GM19239 (cell line): ENCODE measurements at places on chromosomes 6 and 20.

- peak; percentile 5 for DNase-seq
Measured at GRCh38 chr6:32700391-32701040, 34.1 kb upstream of the HLA-DQB1 start.

DNA sequence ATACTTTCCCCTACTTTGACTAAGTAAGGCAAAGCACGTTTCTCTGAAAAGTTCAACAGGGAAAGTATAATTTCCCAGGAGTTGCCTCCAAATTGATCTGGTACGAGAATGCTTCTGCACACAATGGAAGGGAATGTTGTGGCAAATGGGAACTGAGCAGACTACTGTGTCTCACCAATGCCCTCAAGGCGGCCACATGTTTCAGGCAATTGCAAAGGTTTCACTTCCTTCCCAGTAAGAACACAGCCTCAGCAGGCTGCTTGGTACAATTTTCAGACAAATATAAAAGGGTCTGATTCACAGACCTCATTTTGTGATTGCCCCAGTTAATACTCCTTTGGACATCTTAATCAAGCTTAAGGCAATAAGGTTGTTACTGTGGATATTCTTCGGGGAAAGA, 71.2 kb downstream of the KIAA0319 start:
- peak; percentile 19 for DNase-seq

- peak; percentile 40 for DNase-seq
Measured at GRCh38 chr6:16206595-16207037, 31.8 kb upstream of the GMPR start.

- DNase-seq: no peak
Measured at GRCh38 chr6:42522942-42523814, 40.7 kb upstream of the UBR2 start.

GRCh38 chr6:136225496-136225895, 24.6 kb downstream of the MTFR2 start:
- no peak for DNase-seq

DNA sequence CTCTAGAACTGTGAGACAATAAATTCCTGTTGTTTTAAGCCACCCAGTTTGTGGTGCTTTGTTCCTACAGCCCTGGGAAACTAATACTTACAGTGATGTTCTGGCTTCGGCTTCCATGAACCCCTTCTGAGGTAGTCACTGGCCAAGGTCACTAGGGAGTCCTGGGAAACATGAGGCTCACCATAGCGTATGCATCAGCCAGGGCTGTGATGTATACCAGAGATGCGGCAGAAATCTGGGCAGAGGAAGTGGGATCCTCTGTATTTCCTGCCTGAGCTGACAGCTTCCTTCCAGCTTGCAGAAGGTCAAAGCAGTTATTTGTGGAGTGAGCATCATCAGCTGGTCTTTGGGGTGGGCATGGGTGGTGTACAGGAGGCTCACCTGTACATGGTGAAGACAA, 27.9 kb downstream of the KAT14 start:
- DNase-seq: no peak

DNA sequence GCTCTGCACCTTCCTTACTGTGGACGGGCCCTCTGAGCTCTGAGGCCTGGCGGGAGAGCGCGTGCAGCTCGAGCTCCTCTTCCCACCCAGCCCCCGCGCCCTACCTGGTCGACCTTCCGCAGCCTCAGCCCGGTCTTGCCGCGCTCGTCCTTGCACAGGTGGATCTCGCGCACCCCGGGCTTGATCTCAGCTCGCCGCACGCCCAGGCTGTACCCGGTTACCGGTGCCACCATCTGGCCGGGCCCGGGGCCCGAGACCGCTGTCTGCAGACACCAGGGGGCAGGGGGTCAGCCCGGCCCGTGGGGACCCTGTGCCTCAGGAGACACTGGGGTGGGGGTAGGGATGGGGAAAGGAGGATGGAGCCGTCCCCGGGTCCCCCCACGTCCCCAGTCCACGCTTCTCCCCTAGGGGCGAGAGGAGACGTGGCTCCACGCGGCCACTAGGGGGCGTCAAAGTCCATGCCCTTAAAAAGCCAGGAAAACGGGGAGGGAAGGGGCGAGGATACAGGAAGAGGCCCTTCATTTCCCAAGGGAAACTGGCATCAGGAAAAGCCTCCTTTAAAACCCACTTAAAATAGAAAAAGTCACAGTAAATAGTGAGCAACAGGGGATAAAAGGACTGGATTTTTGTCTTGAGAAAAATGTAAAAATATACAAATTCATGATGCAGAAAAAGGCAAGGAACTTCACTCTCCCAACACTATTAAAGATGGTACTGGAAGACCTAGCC, 15.5 kb downstream of the SDCBP2 start:
- DNase-seq: peak; percentile 67

GRCh38 chr6:86205980-86206379, 563.3 kb upstream of the SYNCRIP start:
- DNase-seq: no peak

- DNase-seq: no peak
Measured at GRCh38 chr20:10565922-10566897, 107.6 kb downstream of the JAG1 start.

DNA sequence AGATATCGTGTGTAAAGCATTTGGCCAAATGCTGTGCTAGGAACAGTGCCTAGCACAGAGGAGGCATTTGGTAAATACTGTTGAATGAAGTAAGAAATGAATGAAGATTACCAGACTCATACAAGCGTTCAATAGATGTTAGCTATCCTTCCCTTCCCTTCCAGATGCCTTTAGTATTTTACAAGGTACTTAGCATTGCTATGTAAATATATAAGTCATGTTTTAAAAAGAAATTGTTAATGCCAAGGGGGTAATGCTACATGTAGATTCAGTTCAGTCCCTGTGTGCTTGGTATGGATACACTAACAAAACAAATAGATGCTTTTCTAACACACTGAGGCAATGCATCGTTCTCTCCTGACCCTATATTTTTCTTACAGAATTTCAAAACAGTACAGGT, 407.2 kb downstream of the ADGRB3 start:
- DNase-seq: no peak

DNA sequence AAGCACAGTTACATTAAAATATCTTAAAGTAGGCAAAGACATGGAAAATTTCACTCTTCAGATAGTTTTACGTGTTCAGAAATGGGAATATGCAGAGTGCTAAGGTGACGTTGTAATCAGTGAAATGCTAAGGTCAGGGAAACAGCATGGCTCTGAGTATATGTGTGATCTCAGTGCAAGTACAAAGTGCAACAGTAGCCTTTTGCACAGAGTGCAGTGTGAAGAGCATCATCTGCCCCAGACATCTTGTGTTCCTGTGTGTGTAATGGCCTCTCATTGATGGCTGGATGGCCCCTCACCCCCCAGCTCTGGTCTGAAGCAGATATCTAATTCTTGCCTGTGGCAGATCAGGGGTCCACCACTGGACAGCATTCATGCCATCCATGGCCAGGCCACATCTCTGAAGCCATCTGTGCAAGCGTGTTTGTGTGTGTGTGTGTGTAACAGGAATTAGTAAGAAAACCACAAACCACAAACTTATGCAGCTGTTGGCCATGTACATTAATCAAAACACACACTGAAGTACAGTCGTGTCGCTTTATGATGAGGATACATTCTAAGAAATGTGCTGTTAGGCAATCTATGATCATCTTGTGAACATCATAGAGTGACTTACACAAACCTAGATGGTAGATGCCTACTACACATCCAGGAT, 165.1 kb downstream of the RALGAPA2 start:
- DNase-seq: no peak

GRCh38 chr6:105317607-105318533, 85.0 kb downstream of the PREP start:
- DNase-seq: no peak

- DNase-seq: no peak
Measured at GRCh38 chr20:44730441-44730840, 15.2 kb upstream of the KCNK15 start.

DNA sequence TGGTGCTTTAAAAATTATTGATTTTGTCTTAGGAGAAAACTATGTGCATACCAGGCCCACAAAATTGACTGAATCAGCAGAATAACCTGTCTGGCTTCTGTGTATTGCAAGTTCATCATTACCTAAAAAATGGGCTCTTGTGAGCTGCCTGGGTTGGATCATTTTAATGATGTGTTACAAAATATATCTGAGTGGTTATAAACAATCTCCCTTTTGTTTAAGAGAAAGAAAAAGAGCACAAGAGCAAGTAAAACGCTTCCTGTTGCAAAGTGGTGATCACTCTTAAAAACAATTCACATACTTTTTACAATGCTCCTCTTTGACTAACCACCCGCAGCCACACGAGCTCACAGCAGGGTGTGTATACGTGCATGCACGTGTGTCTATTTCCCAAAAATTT, 335.1 kb downstream of the HDGFL1 start:
- no peak for DNase-seq

DNA sequence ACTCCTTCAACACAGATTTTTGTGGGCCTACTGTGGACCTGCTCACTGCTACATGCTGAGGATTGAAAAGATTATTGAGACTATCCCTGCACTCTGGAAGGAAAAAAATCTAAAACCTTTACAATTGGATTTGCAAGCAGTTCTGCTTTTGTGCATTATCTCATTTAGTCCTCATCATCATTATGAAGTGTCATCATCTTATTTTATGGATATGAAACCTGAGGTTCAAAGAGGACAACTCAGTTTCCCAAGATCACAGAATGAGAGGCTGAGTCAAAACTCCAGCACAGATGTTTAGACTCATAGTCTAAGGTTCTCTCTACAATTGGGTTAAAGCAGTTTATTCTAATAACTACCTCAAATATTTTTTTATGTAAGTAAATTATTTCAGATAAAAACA, 160.2 kb upstream of the MARCKS start:
- DNase-seq: no peak

DNA sequence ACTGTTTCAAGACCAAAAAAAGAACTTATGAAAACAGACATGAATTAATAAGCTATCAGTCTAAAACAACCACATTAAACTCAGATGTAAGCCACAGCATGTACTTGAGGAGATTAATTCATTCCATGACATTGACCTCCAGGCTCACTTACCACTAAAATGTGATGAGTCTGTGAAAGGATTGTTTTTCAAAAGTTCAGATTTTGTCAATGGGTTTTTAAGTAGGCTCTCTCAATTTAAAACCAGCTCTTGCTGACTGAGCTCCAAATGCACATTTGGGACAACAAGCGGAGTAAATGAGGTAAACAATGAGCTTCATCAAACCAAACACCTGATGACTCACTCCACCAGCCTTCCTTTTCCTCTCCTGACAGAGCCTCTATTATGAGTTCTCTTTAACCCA, 197.0 kb downstream of the SIM1 start:
- no peak for DNase-seq

DNA sequence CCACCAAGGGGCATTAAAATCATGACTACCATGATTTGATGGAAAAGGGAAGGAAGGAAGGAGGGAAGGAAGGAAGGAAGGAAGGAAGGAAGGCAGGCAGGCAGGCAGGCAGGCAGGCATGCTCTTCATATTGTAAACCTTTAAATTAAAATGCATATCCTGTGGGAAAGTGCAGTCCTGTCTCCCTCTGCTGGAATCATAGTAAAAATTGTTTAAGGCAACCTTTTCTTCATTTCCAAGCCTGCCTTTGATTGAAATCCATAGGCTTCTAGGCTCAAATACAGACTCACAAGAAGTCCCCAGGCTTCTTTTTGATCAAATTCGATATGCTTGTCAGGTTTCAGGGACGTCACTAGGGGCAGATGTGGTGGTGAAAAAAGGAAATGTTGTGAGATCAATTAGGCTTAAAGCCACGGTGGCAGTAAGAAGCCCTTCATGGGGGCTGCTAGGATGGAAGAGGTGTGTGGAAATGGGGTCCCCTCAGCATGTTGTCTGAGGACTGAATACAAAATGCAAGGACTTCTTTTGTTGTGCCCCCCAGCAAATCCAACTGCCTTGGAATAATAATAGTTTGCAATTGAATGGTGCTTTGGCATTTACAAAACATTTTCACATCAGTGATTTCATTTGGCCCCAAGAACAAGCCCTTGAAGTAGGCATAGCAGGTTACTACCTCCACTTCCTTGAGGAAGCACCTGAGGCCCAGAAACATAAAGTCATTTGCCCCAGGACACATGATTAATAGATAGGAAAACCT, 25.6 kb upstream of the GABRR1 start:
- no peak for DNase-seq

DNA sequence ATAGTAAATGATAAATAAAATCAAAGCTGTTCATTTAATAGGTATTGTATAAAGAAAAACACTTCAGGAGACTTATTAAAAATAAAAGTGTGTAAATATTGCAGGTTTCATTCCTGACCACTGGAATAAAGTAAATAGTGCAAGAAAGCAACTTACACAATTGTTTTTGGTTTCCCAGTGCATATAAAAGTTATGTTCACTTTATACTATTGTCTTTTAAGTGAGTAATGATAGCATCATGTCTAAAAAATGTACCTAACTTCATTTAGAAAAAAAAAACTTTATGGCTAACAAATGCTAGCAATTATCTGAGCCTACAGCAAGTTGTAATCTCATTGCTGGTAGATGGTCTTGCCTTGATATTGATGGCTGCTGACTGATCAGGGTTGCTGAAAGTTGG, 726.6 kb upstream of the POU3F2 start:
- DNase-seq: no peak

GRCh38 chr20:13305284-13305683, 84.2 kb downstream of the ISM1 start:
- no peak for DNase-seq

DNA sequence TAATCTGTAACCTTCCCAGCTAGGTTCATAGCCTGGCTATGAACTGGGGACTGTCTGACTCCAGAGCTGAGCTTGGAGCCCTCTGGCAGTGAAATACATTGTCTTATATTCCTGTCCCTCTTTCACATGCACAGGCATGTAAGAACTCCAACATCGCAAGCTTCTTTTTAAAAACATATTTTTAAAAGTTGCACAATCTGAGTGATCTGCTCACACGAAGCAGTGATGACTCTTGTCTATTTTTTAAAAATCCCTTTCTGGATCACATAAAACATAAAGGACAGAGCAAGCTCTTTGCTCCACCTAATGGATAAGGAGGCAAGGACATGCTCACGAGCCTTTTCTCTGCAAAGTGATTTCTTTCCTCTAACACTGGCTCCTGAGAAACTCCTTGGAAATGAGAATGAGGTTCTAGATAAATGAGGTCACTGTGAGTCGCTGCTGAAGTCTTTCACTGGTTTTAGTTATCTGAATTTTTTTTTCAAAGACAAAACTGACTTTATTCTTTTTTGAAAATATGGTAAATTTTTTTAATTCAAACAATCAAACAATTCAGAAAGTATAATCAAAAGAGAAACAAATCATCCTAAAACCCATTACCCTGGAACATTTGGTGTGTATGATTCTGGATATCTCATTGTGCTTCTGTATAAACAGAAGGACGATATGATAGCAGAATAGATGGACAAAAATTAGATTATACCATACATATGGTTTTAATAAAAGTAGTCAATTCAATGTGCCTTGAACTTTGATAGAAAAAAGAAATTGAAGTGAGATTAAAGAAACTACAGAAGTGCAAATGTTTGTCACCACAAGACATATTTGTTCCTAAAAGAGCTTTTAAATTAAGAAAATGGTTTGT, 30.8 kb downstream of the IL20RA start:
- no peak for DNase-seq

GRCh38 chr6:15622045-15622740, 40.6 kb downstream of the DTNBP1 start:
- DNase-seq: no peak

- DNase-seq: no peak
Measured at GRCh38 chr6:20939161-20939775, 405.0 kb downstream of the CDKAL1 start.

GRCh38 chr6:151765444-151765886, 42.0 kb upstream of the ESR1 start:
- DNase-seq: peak; percentile 13

GRCh38 chr6:170344631-170345576, 38.3 kb downstream of the FAM120B start:
- DNase-seq: no peak

GRCh38 chr6:24408719-24409410, 6.1 kb downstream of the MRS2 start:
- DNase-seq: no peak

- DNase-seq: no peak
Measured at GRCh38 chr6:155894262-155894661, 438.6 kb upstream of the NOX3 start.
